ENCODE measurements at places on chromosomes 2 and 18.

DNA sequence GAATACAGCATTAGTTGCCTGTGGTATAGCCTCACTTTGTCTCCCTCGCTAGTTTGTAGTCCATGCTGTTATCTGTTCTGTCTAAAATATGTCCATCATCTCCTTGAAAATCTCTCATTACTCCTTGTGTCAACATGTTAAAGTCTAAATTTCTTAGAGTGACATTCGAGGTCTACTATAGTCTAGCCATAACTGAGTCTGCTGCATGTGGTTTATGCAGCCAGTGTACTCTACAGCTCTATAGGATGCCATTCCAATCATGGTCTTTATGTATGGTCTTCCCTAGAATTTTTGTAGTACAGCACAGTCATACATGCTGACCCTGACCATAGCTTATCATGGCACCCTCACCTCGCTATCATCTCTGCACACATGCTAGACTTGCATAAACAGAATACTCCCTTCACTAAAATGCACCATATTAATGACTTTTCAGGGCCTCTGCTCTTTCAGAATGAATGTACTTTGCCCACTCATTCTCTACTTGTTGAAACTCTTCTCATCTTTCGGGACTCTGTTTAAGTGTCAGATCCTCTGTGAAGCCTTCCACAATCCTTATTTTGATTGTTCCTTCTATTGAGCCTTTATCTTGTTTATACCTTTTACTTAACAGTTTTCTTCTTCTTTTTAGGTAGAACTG is 12.8 kb downstream of the TANK start:
- DNase-seq = no peak

- DNase-seq = no peak
These were observed 8.9 kb upstream of the IL1RL1 start for GRCh38 chr2:102302458-102302857.

GRCh38 chr2:39164089-39164488 is 43.2 kb upstream of the SOS1 start:
- no peak for DNase-seq

GRCh38 chr18:36265015-36265414 is 32.5 kb upstream of the FHOD3 start:
- DNase-seq = no peak

GRCh38 chr2:38190542-38191218 is 114.7 kb upstream of the CYP1B1 start:
- no peak for DNase-seq

DNA sequence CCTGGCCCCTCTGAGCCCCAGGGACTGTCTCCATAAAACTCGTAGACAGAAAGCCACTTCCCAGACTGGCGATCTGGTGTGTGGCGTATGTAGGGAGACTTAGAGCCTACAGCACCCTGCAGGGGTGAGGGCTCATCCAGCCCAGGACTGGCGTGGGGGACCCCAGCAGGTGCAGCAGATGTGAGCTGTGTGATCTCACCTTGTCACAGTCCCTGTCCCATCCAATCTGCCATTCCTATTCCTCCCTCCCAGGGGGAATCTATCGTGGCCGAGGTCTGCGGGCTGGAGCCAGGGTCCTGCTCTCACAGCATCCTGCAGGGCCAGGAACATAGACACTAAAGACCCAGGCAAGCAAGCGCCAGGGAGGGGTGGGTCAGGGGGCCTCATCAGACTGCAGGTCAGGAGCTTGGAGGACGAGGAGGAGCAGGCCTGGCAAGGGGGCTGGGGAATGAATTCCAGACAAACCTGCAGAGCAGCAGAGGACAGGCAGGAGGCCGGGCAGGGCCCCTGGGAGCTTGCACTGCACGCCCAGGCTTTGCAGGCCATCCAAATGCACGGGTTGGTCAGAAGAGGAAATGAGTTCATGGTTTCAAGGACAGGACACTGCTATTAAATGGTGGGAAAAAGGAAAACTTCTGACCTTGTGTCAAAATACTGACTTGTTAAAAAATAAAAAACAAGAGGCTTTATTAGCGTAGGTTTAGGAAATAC is 32.5 kb downstream of the HS6ST1 start:
- no peak for DNase-seq

GRCh38 chr18:77524909-77525308 is 275.3 kb downstream of the GALR1 start:
- DNase-seq = no peak

DNA sequence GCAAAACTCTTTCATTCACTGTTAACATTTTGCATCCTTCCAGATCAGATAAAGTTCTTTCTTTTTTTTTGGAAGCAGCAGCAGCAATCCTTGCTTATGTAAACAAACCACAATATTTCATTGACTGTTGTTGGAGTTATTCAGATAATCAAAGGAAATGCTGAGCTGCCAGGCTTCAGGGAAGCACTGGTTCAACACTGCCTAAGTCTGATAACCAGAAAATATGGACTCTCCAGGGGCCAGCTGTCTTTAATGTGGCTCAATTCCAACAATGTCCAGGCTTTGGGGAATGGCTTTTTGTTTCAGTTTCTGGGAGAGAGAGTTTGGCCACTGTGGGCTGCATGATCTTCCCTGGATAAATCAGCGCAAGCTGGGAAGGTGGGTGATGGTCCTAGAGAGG is 354.3 kb downstream of the AKAIN1 start:
- DNase-seq = no peak

DNA sequence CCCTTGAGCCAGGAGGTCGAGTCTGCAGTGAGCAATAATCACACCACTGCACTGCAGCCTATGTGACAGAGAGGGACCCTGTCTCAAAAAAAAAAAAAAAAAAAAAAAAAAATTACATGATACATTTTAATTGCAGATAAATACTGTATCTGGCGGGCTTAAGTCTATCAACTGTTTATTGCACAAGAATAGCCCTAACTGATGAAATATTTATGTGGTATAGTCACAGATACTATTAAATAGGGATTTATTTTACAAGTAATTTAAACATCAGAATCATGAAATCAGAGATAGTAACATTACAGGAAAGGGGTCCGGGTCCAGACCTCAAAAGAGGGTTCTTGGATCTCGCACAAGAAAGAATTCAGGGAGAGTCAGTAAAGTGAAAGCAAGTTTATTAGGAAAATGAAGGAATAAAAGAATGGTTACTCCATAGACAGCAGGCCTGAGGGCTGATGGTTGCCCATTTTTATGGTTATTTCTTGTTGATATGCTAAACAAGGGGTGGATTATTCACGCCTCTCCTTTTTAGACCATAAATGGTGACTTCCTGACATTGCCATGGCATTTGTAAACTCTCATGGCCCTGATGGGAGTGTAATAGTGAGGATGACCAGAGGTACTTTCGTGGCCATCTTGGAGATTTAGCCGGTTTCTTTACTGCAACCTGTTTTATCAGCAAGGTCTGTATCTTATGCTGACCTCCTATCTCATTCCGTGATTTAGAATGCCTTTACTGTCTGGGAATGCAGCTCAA is 166.6 kb downstream of the PMAIP1 start:
- DNase-seq = no peak

GRCh38 chr2:167292430-167293171 is 404.3 kb downstream of the XIRP2 start:
- DNase-seq = peak; percentile 91

DNA sequence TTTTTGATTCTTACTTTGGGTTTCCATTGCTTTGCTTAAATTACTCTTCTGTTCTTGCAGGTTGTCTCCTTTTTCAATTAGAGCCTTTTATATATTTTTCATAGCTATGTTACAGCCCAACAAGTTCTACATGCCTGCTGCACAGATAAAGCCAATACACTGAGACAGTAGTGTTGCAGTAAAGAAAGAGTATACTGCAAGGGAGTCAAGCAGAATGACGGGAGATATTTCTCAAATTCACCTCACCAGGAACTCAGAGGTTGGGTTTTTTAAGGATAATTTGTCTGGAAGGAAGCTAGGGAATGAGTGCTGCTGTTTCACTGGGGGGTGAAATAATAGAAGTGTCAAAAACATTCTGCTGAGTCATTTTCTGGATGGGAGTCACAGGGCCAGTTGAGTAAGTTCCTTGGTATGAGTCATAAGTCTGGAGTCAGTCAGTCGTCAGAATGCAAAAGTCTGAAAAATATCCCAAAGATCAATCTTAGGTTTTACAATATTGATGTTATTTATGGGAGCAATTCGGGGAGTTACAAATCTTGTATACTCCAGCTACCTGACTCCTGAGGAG is 193.0 kb upstream of the RGPD4 start:
- DNase-seq = no peak

GRCh38 chr18:35535297-35535696 is 37.5 kb upstream of the INO80C start:
- no peak for DNase-seq

- DNase-seq = no peak
These were observed 85.7 kb downstream of the PXDN start for GRCh38 chr2:1658394-1659151.

GRCh38 chr2:33412920-33413319 is 63.5 kb upstream of the RASGRP3 start:
- peak; percentile 44 for DNase-seq

DNA sequence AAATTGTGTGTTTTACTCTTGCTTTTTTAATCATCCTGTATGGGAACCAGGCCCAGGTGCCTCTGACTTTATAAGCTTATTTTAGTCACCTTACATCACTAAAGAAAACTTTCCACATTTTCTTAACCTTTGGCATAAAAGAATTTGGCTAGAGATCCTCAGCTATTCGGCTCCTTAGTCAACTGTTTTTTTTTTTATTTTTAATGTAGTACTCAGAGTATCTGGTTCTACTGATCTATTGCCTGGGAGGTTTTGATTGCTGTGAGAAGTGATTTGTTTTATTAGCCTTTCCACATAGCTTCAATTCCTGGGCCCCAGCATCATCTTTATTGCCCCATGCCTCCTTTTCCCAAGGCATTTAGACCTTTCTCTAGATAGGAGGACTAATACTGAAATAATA is 121.0 kb downstream of the MYO1B start:
- DNase-seq = no peak

GRCh38 chr2:127107622-127107999 is 657 bp upstream of the BIN1 start:
- DNase-seq = no peak

DNA sequence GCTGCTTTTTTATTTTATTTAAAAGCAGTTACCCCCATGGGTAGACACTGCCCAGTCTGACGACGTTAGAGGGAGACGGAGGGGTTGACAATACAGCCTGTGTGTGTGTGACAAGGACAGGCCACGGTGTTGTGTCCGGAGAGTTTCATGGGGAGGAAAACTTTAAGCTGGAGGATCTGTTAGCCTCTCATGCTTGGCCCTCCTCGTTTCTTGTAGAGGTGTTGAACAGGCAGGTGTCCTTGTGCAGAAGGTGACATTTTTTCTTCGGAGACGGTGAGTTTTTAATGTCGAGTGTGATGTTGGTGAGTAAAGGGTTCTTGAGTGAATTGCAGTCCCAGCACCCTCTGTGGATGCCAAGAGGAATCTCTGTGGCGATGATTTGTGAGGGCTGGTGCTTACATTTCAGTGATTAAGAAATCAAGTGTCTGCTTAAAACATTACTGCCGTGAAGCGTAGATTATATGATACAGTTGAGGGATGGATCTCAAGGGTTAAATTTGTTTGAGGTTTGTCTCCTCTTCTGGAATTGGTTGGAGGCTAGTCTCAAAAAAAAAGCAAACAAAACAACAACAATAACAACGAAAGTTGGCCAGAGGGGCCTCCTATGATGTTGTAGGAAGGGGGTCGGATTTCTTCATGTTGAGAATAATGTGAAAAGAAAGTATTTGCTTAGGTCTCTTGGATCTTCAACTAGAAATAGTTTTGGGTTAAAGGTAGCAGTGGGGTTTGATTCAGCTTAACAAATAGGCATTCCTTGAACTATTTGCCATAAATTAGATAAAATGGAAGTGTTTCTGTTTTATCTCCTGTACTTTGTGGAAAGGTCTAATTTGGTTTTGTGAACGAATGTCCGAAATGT is 1.6 kb downstream of the NCOA1 start:
- DNase-seq = peak; percentile 52

GRCh38 chr2:71759060-71759459 is 305.7 kb downstream of the DYSF start:
- no peak for DNase-seq

GRCh38 chr2:224948859-224949258 is 93.4 kb downstream of the DOCK10 start:
- peak; percentile 67 for DNase-seq

- peak; percentile 13 for DNase-seq
These were observed 64.3 kb upstream of the EPAS1 start for GRCh38 chr2:46232860-46233259.

DNA sequence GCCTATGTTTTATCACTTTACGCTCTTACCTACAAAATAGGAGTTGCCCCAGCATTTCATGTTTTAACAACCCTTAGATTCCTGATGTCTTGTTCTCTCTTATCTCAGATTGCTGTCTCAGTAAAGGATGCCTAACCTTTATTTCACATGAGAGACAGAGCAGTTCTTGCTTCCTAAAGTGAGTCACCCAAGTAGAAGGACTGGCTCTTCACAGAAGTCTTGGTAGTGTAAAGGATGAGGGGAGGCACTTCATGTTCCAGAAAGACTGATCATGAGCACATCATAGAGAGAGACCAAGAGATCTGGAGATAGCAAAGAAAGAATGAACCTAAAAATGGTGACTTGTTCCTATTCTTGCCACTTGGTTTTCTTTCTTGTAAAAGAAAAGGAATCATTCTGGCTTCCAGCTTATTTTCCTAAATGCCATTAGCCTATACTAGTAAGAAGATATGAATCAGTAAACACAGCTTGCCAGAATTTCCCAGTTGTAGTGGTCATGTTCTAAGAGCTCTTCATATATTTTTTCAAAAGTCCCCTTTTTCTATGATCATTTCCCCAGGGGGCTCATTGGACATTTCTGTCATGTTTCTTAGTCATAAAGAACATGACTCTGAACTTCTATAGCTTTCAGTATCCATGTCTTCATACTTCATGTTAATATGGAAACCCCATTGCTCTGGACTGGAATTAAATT is 54.9 kb downstream of the MAPRE2 start:
- DNase-seq = no peak

GRCh38 chr18:76991021-76991688 is 141.4 kb downstream of the MBP start:
- no peak for DNase-seq

- DNase-seq = no peak
These were observed 19.1 kb upstream of the ACMSD start for GRCh38 chr2:134819334-134819733.

GRCh38 chr2:9380702-9381628 is 42.4 kb downstream of the ITGB1BP1 start:
- peak; percentile 53 for DNase-seq

DNA sequence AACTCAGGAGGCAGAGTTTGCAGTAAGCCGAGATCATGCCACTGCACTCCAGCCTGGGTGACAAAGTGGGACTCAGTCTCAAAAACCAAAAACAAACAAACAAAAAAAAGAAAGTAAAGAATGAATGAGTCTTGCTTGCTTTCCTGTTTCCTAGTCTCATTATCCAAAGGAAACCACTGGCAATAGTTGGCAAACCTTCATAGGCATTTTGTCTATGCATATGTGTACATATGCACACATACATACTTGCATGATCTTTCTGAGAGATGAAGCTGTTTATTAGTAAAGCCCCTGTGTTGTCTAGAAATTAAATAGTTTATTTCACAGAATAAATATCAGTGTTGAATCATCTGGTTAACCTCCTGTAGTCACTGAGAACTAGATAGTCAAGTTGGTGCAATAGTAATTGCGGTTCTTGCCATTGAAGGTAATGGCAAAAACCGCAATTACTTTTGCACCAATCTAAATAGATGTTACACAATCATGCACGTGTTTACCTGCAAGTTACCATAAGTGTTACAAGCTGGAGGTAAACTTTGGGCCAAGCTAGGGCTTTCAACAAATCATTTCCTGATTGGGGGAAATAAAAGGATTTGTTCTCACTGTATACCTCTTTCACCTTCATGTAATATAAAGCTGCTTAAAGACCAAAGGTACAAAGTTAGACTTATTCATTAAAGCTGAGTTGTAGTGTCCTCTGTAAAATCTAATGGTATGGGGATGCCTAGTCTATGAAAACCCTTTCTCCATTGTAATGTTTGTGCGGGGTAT is 24.7 kb downstream of the SLC20A1 start:
- no peak for DNase-seq

GRCh38 chr2:199740111-199740428 is 110.9 kb downstream of the FTCDNL1 start:
- no peak for DNase-seq

Data from Ammon's horn (tissue), 1 donor.